ENCODE measurements at places on chromosomes 3 and 15. TPM values are rescaled to one million over a fixed set of nuclear protein-coding genes. Genes with fewer than 3 reads are reported as not detected.

DNA sequence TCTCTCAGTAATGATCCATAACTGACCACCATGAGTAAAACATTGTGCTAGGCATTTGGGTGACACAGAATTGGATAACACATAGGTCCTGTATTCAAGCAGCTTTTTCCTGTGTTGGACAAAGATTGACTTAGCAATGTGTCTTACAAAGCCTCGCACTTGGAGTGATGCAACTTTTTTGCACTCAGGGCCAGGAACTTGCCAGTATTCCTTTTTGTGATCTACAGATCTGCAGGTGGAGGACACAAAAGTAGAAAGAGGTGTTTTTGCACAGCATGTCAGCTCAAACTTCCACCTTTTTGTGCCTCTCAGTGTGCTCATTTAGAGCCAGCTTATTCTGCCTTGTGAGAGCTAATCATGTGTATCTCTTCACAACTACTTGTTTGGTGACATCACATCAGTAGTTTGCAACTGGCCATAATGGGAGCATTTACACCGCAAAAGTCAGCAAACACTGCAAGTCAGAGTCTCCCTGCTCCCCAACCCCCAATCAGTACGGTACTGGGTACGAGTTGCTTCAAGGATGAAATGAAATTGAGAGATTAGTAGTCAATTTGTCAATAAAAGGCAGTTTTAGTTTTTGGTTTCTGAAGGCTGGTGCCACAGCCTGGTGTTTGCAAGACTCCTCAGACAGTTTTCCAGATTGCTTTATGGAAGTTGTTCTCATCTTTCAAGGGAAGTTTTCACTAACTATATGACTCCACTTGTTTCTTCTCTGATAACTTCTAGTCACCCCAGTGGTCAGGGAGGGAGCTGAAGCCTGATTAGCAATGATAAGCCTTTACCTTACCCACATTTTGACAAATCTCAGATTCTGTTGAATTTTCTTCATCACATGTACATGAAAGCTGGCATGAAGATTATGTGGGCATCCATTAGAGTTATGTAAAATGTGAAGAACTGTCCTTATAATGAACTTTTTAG lies 149.1 kb downstream of the PDCD6IP start:
- H3K4me3 ChIP-seq: no peak overlapping the region
- no peaks in the 10 kb centered on the region for H3K27me3 ChIP-seq
- DNase-seq: no peak
- H3K36me3 ChIP-seq: no peaks in the 10 kb centered on the region
- no peaks in the 10 kb centered on the region for H3K4me1 ChIP-seq

The RMDN3 gene
- total RNA-seq: 19.6 TPM

The TNFAIP8L3 gene
- total RNA-seq: 0.05 TPM

DNA sequence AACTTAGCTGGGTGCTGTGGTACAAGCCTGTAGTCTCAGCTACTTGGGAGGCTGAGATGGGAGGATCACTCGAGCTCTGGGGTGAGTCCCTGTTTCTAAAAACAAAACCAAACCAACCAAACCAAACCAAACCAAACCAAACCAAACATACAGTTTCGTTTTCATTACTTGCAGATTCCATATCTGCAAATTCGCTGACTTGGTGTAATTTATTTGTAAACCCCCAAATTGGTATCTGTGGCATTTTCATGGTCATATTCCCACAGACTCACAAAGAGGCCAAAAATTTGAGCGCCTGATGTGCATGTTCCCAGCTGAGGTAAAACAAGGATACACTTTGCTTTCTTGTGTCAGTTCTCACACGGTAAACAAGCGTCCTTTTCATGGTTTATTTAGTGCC lies 1138.3 kb downstream of the ROBO1 start:
- DNase-seq: no peak
- H3K27ac ChIP-seq: no peak overlapping the region
- no peaks in the 10 kb centered on the region for H3K27me3 ChIP-seq
- no peaks in the 10 kb centered on the region for H3K4me1 ChIP-seq

The TIGIT gene
- total RNA-seq: 0.08 TPM

The LDHAL6B gene
- not detected for total RNA-seq

DNA sequence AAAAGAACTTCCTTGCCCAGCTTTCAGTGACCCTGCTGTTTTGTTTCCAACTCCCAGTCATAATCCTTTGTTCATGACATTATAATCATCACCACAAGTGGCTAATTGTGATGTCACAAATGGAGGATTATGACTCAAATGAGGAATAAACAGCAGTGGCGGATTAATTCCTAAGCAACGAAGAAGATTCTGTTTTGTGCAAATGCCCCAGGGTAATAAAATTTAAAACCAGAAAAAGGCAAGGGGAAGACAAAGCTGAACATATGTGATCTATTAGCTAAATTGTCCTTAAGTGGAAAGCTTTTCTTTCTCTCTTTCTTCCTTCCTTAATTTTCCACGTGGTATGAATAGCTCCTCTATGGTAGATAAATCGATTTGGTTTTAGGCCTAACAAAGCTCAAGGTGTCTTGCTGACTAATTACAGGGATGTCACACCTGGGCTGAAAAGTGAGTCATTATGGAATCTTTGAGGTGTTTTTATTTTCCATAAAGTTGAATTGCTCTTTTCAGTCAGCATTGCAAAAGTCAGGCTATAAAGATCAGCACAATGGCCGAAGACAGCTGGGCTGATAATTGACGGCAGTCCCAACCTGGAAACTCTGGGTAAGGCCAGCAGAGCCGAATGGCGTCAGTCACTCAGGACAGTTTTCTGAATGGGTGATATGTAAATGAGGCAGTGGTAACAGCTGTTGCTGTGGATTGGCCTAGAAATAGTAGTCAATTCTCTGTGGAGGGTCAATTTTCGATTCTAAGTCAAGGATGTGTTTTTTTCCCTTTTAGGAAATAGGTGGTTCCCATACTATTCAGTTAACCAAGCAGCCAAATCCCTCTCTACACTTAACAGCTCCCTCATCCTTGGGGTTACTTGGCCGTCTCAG lies 121.5 kb downstream of the PTPRG start:
- no peaks in the 10 kb centered on the region for H3K27me3 ChIP-seq
- no peaks in the 10 kb centered on the region for H3K36me3 ChIP-seq
- peaks cover 11% of the 10 kb centered on the region for H3K4me1 ChIP-seq
- no peak overlapping the region for H3K4me3 ChIP-seq
- peak; percentile 57 for DNase-seq
- H3K27ac ChIP-seq: peak overlapping the region; percentile 49

GRCh38 chr15:40858706-40859105 lies 14.9 kb downstream of the SPINT1 start:
- no peak for DNase-seq
- H3K36me3 ChIP-seq: no peaks in the 10 kb centered on the region
- no peak overlapping the region for H3K4me3 ChIP-seq
- no peaks in the 10 kb centered on the region for H3K4me1 ChIP-seq

GRCh38 chr15:86336051-86336788 lies 256.5 kb downstream of the AGBL1 start:
- H3K4me3 ChIP-seq: no peak overlapping the region
- H3K36me3 ChIP-seq: no peaks in the 10 kb centered on the region

The NR1I2 gene
- total RNA-seq: not detected

- no peaks in the 10 kb centered on the region for H3K36me3 ChIP-seq
- no peak overlapping the region for H3K4me3 ChIP-seq
Observed at GRCh38 chr3:195823280-195823679, 11.6 kb upstream of the MUC4 start.

The KLHL25 gene
- 9.5 TPM for total RNA-seq

The CACNA2D2 gene
- not detected for total RNA-seq
